ENCODE measurements at places on chromosomes 1 and 21.

DNA sequence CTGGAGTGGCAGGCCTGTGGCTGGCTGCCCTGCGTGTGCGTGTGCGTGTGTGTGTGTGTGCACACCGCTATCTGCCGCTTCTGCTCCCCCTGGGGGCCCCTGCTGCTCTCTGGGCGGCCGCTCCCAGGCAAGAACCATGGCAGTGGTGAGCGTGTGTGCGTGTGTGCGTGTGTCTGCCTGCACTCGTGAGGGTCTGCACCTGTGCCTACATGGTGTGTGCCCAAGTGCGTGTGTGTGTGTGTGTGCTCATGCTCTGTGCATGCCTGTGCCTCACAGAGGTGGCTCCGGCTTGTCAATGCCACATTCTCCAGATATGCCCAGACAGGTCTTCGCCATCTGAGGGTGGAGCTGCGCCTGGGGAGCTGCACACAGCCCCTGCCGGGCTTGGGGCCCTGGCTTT is 18.7 kb upstream of the PEX10 start:
- DNase-seq, result no peak

- DNase-seq, result no peak
Measured at GRCh38 chr1:223765036-223765718, 52.8 kb downstream of the CAPN2 start.

GRCh38 chr21:17529648-17530047 is 16.8 kb downstream of the CXADR start:
- no peak for DNase-seq

GRCh38 chr21:31668651-31669491 is 9.4 kb downstream of the SOD1 start:
- DNase-seq, result no peak

DNA sequence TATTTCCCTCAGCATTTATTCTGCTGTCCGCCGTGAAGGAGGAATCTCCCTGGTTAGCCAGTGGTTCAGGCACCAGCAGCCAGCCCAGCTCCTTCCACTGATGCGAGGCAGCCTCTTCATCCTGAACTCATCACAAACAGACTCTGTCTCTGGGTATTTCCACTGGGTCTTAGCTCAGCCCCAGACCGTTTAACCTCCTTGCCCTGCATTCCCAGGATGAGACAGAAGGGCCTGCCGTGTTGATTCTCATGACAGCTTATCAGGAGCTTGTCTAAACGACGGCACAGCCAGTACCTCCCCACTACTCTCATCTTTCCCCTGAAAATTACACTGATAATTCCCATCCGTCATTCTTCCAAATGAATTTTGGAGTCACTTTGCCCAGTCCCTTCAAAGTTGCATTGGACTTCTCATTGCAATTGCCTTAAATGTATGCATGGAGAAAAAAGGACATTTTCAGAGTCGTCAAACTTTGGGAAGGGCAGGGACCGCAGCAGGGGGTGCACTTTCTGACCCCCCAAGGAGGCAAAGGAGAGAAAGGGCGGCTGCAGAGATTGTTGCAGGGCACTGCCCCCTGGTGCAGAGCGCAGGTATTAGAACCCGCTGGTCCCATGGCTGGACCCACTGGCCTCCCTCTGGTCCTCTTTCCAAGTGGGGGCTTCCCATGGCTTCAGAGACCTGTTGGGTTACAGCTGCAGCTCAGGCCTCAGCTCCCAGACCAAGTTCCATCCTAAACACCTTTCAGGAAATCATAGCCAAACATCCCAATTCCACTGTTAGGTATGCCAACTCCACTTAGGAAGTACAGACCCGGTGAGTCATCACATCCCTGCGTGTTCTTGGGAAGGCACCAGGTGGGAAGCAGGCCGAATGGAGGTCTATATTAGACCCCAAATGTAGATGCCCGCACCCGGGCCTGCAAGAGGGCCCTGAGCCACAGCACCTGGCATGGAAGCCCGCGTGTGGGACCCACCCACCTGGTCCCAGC is 3.7 kb upstream of the MEGF6 start:
- DNase-seq, result no peak

- no peak for DNase-seq
Measured at GRCh38 chr1:205369701-205370123, 13.0 kb upstream of the KLHDC8A start.

DNA sequence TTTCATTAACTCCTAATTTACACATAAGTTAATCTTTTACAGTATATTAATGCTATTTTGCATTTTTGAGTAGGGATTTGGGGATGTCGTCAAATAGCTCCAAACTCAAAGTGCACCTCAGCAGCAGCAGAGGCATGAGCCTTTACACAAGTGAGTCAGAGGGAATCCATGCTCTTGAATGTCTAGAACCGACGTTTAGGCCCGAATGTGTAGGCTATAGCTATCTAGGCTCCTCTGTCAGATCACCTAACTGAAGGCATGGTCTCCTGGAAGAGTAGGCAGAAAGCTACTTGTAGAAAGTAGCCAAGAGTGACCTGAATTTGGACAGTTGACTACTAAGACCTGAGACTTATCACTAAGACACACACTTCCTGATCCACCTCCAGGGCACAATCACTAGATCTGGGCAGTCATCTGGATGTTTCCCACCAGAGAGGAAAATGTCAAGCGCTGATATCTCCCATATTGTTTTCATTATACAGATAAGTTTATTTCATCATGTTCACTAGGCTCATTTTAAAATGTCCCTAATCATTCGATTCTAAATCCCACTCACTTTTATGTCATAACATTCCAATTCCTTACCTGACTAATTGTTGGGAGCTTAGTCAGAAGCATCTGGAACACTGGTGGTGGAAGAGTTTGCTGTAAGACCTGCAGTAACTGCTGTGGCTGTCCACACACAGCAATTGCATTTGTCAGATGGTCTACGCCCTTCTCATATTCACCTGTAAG is 15.3 kb downstream of the TOMM20 start:
- DNase-seq, result no peak

DNA sequence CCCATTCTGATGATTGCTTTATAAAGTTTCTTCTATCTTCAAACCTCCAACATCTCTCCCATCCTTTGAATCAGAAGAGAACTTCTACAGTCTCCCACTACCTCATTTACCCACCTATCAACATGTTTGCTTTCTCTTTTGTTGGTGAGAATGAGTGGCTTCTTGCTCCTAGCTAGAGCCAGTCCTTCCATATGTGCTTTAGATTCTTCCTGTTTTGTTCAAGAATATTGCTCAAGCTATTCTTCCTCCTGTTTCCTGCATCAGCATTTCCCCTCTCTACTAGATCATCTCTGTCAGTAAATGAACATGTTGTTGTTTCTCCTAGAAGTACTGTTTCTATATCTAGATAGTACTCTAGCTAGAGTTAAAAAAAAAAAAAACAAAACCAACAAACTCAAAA is 6.3 kb downstream of the ATF6 start:
- no peak for DNase-seq

GRCh38 chr1:81151206-81151605 is 649.5 kb upstream of the ADGRL2 start:
- no peak for DNase-seq

DNA sequence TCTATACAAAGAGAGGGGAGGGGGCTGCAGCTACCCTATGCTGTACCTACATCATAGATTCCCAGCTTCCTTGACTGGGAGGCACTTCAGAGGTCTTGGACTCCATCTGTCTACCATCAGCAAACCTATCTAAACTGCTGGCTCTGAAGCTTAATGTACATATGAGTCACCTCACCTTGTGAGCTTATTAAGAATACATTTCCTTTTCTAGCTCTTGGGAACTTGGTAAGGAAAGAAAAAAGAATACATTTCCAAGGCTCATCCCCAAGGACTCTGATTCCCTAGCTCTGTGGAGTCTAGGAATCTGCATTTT is 50.0 kb upstream of the PRELP start:
- DNase-seq, result no peak

- no peak for DNase-seq
Measured at GRCh38 chr1:45877264-45877663, 73.9 kb downstream of the MAST2 start.

- DNase-seq, result no peak
Measured at GRCh38 chr1:237098541-237098940, 56.6 kb downstream of the RYR2 start.

GRCh38 chr1:87887100-87887499 is 558.4 kb downstream of the LMO4 start:
- DNase-seq, result no peak

GRCh38 chr1:96513136-96513535 is 208.4 kb upstream of the PTBP2 start:
- DNase-seq, result peak; percentile 63

- DNase-seq, result no peak
Measured at GRCh38 chr1:18279351-18280074, 171.9 kb downstream of the IGSF21 start.

DNA sequence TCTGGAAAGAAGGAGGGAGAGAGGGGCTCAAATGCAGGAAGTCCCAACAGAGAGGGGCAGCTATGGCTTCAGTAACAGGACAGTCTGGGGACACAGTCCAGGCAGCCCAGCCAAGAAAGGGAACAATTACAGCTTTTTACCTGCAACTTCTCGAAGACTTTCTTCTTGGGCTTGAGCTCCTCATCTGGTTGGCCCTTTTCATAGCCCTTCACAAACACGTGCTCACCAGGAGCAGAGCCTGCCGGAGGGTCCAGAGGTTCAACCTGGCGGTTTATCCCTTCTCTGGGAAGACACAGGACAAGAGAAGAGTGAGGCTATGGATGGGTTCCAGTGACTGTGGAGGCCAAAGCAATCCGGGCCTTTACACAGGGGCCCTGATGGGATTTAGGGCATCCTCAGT is 37.9 kb downstream of the YARS1 start:
- no peak for DNase-seq

- DNase-seq, result no peak
Measured at GRCh38 chr1:91617285-91617765, 116.7 kb downstream of the CDC7 start.

DNA sequence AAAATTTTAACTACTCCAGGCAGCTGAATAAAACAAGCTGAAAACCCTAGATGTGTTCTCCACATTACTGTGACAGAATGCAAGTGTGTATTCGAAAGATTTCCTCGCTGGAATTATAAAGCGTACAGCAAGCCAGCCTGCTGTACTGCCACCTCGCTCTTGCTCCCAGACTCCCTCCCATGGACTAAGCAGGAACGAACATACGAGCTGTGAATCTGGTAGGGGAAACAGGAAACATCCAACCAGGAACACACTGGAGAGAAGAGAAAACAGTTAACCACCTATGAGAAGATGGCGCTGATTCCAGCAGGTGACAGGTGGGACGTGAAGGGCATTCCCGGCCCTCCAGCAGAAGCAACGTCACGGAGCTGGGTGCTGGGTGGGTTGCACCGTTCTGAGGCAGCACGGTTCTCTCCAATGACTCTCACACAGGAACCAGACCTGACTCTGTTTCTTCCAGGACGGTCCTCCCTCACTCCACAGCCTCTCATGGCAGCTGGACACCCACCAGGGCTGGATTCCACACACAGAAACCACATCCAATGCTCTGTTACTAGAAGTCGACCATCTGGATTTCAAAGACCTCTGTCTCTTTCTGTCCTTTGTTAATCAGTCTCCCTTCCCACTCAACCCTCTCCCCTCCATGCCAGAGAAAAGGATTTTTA is 219.2 kb downstream of the RERE start:
- DNase-seq, result no peak

DNA sequence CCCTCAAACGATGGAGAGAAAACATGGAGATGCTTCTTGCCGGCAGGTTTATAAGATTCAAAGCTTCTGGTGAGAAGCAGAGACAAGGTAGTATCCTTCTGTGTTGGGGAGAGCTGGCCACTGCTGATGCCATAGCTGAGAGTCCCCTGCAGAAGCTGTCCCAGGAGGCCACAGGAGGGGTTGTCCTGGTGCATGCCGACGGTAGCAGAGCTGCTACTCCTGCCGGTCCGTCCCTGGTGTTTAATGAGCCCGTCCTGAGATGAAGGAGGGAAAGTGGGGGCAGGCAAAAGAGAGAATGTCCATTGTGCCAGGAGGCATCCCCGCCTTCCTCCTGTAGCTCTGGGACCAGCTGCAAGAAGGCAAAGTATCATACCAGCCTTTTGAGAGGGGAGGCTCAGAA is 10.4 kb upstream of the C2CD2 start:
- DNase-seq, result no peak

Measured in GM04504 (cell line).